Epithelial cell of proximal tubule (primary cell): ENCODE measurements at places on chromosomes 3 and 15. TPM values are rescaled to one million over a fixed set of nuclear protein-coding genes. Genes with fewer than 3 reads are reported as not detected.

- no peak for DNase-seq
These were observed 375.7 kb downstream of the EPHB1 start for GRCh38 chr3:135170732-135171131.

FBXL22 gene
- total RNA-seq, result not detected in 2 replicates

SLC35G2 gene
- total RNA-seq, result 6.8 and 7.6 TPM in 2 replicates

- no peak for DNase-seq
These were observed 100.6 kb downstream of the CHSY1 start for GRCh38 chr15:101151288-101151687.

PRSS50 gene
- total RNA-seq, result not detected in 2 replicates

LMCD1 gene
- 69.0 and 70.2 TPM in 2 replicates for total RNA-seq

GRCh38 chr3:181313335-181313734, 323.8 kb upstream of the DNAJC19 start:
- DNase-seq, result no peak

FBXL2 gene
- 10.8 and 13.4 TPM in 2 replicates for total RNA-seq

DNA sequence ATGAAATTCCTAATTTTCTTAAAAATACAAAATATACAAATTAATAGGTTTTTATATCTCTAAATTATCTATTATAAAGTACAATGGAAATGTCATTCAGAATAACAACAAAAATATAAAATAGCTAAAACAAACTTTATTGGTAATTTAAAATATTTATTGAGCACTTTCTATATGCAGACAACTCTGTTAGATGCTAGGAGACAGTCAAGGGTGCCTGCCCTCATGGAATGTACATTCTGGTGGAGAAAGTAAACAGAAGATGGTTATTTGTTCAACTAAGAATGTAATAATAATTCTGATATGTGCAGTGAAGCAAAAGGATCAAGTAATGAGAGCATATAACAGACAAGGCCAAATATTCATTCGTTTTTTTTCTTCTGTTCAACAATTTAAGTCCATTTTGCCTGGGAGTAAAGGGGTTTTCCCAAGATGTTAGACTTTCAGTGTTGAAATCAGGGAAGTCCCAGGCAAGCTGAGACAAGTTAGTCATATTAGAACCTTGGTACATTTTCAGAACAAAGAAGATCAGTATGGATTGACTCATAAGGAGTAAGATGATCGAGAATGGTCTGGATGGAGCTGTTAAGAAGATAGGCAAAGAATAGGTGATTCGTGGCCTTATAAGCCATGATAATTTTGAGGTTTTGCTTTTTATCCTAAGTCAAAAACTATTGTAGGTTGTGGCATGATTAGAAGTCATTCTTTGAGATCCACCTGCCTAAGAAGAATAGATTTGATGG, 150.2 kb upstream of the MLF1 start:
- DNase-seq, result peak; percentile 84

FETUB gene
- 0.36 TPM in 1 of 2 replicates, not detected in the other for total RNA-seq

DNA sequence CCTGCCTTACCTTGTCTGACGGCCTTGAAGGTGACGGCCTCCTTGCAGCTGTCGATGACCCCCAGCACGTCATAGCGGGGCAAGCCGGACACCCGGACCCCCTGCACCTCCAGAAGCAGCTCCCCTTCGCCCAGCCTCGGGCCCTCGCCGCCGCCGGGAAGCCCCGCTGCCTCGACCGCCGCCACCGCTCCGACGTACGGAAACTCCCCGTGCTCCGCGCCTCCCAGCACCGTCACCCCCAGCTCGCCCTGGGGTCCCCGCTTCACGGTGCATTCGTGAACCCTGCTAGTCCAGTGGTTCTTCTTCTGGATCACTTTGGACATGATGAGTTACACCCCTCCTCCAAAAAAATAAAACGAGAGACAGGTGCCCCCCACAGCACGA, 740 bp downstream of the MAGI1 start:
- no peak for DNase-seq

CLDN18 gene
- total RNA-seq, result not detected in 2 replicates

- no peak for DNase-seq
These were observed 54.6 kb downstream of the TM4SF4 start for GRCh38 chr3:149529099-149529498.

- no peak for DNase-seq
These were observed 57.1 kb upstream of the TLE3 start for GRCh38 chr15:70154718-70155347.

AADACL2 gene
- total RNA-seq, result not detected in 2 replicates
